ENCODE measurements at places on chromosomes 6 and 20. TPM values are rescaled to one million over a fixed set of nuclear protein-coding genes. Genes with fewer than 3 reads are reported as not detected.
A peak's percentile ranks its signal among the peaks of the same experiment; 100 is the strongest.

DNA sequence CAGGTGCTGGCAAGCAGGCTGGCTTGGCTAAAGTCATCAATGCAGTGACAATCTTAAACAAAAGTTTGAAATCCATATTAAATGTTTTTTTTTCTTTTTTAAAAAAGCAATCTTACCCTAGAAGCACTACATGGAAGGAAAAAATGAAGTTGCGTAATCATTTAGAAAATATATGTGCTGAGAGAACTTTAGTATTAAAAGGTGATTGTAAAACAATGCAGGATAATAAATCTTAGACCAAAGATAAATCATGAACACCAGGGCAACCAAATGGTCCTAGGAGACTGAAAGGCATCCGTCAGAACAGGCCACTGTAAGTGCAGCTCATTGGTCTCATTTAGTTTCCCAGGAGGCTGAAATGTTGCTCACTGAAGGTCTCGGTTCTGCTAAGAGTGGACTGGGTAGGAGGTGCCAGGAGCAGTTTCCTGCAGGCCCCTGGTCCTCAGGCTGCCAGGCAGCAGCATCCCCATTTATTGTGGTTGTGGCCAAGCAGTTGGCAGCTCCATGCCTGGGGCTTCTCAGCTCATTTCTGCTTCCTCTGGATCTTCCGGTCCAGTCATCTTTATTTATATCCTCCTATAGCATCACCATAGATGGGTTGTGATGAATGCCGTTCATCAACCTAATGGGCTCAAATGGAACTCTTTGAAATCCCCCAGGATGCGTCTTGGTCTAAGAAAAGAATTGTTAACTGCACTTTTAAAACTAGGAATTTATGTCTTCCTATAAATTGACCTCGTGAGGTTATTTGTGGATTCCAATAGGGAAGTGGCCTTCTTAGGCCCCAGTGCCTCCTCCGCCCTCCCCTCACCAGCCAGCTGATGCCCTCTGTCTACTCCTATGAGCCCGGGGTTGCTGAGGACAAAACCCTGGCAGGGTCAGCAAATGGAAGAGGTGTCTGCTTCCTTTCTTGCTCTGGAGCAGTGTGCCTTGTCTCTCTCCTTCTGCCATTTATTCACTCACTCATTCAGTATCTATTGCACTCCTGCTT, 269.0 kb downstream of the UST start:
- no peak for DNase-seq

DNA sequence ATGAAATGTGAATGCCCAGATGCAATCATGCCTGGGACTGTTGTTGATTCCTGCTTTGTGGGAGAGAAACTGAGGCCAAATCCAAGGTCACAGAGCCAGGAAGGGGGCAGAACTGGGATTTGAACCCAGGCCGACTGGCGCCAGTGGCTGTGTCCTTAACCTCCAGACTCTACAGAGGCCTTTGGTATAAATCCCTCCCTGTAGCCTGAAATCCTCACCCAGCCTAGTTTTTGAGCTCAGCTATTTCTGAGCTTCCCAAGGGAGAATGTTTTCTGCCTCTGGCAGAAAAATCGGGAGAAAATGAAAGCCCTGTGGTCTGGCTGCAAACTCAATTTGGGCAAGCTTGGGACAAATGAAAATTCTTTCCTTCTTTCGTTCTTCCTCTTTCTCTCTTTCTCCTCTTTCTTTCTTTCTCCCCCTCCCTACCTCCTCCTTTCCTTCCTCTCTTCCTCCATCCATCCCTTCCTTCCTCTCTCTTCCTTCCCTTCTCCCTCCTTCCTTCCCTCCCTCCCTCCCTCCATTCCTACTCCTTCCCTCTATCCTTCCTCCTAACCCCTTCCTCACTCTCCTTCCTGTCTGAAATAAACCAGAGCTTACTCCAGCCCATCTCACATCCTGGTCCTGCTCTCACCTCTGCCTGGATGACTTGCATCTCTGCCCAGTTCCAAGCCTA, 34.9 kb downstream of the SNAI1 start:
- DNase-seq: no peak

- no peak for DNase-seq
Measured at GRCh38 chr6:123990376-123990775, 186.7 kb downstream of the NKAIN2 start.

GHRH gene
- polyA plus RNA-seq: not detected

DNA sequence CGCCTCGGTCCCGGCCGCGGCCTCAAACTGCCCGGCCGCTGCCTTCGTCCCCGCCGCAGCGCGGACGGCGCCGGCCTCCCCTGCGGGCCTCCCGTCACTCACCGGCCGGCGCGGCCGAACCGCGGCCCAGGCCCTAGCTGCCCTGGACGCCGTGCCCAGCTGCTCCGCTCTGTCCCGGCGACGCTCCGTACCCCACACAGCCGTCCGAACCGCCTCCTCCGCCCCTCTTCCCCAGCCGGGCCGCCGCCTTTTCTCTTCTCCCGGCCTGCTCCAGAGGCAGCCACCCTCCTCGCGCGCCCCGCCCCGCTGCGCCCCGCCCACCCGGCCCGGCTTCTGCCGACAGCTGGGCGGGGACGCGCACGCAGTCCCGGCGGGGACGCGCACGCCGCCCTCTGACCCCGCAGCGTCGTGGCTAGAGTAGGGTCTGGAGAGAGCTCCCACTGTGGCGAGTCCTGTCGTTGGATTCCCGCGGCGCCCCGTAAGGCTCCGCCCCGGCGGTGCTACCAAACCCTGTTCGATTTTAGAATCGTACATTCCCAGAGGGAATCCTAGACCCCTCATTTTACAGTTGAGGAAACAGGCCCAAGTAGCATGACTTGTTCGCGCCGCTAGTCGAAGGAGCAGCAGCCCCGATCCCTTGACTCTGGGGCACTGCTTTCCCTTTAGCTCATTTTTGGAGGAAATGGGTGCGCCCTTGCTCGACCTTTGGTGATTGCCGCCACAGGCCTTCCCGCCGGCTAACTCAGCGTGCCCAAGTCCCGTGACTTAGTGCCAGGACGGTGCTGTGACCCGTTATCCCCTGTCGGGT, at the start of gene FBXO30:
Gene FBXO30 (minus strand): TSS at position 295 of the 808 bp plus-strand sequence. CDS start 8,390 bp downstream, outside the sequence.
- DNase-seq: peak; percentile 95

GRCh38 chr6:105375797-105376196, 27.1 kb downstream of the PREP start:
- DNase-seq: no peak

GRCh38 chr20:6075428-6076219, 21.8 kb upstream of the LRRN4 start:
- DNase-seq: no peak

HSPA1B gene
- 86.4 TPM for polyA plus RNA-seq

GRCh38 chr6:15892369-15892768, 229.5 kb upstream of the DTNBP1 start:
- no peak for DNase-seq

GRCh38 chr6:169266746-169267591, 13.3 kb upstream of the THBS2 start:
- DNase-seq: no peak

ZBP1 gene
- not detected for polyA plus RNA-seq

DNA sequence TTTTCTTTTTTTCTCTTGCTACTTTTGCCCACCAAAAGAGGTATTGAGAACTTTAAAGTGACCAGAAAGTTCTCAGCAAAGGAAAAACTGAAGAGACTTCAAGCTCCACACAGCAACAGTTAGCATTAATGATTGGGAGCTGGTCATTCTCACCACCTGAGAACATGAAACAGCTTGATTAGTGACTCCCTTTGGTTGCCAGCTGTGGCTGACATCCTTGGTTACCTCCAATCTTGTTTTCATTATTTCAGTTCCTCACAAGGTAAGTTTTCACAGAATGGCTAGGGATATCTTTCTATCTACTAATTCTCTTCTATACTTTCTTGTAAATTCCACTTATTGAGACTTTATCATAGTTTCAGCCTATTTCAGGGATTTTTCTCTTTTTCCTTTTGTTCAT, 427.9 kb downstream of the QKI start:
- DNase-seq: no peak

MYMX gene
- not detected for polyA plus RNA-seq
